Activated T-helper 1 cell treated with anti-CD3 and anti-CD28 coated beads, Interleukin-2, amount 50 U/mL, for 16 hours (primary cell): ENCODE measurements at places on chromosomes 3 and 15.

DNA sequence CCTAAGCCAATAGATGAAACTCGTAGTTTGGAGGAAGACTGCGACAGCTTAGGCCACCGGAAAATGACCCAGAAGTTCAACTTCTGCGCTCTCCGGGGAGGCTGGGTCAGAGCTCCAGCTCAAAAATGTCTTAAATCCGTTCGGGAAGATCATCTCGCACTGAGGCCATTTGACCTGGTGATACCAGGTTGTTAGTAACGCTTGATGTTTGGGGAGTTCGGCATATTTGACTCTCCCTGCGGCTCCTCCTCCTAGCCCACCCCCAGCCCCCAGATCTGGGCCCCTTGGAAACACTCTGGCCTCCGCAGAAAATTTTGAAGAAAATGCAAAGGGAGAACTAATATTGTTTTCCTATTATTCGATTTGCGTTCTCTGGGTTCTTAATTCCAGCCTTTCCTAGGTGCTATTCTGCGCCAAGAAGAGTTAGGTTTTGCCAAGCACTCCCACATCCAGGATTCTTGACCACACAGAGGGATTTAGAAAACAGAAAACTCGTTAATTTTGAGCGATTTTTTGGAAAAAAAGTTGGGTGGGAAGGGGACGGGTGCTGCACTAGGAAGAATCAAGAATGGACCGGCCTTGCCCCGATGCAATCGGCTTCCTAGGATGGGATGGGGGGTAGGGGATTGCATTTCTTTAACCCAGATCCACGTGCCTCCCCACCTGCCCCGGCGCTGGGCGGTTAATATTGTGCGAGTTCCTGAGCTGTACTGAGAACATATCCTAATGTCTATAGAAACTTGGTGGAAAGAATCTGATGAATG, 50.0 kb downstream of the ZIC4 start:
- DNase-seq = no peak

GRCh38 chr3:135895734-135896121, 69.8 kb upstream of the PPP2R3A start:
- no peak for DNase-seq

DNA sequence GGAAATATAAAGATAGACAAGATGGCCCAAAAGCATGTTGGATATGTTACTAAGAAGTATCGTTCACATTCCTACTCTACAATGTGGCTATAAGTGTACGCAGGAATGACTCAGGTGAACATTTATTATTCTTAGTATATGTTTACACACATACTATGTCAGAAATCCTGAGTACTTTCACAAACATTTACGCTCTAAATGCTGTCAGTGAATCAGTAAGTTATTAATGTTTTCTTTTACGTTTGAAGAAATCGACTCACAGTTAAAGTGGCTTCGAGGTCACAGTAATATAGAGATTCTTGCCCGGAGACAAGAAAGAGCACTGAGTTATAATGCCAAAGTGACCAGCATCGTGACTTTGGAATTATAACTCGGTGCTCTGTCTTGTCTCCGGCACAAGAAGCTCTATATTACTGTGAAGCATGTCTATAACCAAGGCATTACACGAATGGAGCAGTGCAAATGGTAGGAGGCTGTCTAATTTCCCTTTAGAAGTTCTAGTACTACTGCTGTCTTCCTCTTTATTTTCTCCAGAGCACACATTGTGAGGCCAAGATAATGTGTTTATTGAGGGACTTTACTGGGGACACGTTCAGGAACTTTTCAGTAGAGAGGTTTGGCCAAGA, 61.8 kb upstream of the P3H2 start:
- no peak for DNase-seq

DNA sequence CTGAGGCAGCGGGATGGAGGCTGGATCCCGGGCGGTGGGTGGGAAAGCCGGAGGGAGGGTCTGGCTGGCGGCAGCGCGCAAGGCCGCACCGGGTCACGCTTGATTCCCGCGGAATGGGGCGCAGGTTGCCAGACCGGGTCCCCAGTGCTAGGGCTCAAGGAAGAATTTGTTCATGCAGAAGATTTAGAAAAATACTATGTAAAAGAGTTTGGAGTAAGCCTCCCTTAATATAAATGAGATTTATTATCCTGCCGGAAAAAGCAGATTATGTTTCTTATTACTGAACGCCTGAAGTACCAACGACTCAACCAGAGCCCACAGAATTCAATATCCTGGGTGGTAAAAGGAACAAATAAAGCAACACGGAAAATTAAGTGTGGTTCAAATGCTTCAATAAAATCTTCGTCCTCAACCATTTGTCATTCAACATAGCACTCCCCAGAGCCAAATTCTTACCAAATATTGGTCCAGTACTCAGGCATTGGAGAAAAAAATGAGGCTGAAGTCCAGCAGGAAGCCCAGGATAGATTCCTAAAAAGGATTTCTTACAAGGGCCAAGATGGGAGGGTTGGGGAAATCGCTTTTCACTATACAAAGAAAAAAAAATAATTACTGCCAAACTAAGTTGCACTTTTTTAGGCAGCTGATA, 1.2 kb upstream of the ZBTB20 start:
- DNase-seq = no peak

DNA sequence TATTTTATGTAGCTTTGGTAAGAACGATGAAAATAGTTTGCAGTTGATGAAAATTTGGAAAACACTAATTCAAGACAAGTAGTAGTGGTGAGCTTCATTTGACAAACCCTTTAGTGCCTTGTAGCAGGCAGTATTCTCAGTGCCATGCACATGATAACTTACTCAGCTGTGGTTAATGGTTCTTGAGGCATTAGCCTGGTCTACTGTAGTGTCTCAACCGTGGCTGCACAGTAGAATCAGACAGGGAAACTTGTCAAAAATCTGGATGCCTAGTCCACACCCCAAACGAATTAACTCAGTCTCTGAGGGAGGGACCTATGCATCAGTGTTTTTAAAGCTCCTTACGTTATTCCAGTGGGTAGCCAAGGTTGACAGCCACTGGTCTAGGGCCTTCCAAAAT, 45.4 kb downstream of the PSMD6 start:
- DNase-seq = no peak

- DNase-seq = no peak
Measured at GRCh38 chr3:127478922-127479321, 111.6 kb downstream of the TPRA1 start.

- DNase-seq = no peak
Measured at GRCh38 chr15:70327856-70328678, 230.3 kb upstream of the TLE3 start.
